ENCODE measurements at places on chromosomes 2 and 18.

DNA sequence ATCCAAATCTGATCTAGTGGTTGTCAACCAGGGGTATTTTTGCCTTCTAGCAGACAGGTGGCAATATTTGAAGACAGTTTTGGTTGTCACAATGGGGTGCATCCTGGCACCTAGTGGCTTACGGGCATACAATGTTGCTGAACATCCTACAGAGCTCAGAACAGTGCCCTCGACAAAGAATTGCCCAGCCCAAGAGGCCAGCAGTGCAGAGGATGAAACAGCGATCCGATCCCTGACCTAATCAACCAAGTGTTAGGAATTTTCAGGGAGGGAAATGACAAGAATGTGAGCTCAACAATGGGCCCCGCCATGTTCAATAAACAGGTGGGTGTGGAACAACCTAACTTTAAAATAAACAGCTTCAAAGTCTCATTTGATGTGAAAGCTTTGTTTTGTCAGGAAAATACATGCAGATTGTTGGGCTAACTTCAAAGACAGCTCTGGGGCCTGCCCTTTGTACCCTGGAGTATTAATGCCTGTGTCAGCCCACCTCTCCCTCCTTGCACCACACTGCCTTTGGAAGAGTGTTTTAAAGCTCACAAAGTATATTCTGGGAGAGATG lies 22.5 kb upstream of the SCYGR5 start:
- no peak for DNase-seq

GRCh38 chr2:43484323-43484930 lies 111.4 kb downstream of the THADA start:
- DNase-seq = no peak

- DNase-seq = no peak
Observed at GRCh38 chr18:4831791-4832375, 365.2 kb downstream of the AKAIN1 start.

- DNase-seq = no peak
Observed at GRCh38 chr2:184030245-184030644, 568.1 kb upstream of the ZNF804A start.

GRCh38 chr18:6414723-6415417 lies at the start of gene L3MBTL4:
L3MBTL4 (minus strand) TSS chr18:6414911; CDS start chr18:6311625, 103,286 bp downstream.
- no peak for DNase-seq

DNA sequence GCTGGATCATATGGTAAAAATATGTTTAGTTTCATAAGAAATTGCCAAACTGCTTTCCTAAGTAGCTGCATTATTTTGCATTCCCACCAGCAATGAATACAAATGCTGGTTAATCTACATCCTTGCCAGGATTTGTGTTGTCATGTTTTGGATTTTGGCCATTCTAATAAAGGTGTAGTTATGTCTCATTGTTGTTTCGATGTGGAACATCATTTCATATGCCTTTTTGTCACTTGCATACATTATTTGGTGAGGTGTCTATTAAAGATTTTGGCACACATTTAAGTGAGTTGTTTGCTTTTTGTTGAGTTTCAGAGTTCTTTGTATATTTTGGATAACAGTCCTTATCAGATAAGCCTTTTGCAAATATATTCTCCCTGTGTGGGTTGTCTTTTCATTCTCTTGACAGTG lies 299.2 kb upstream of the TFPI start:
- DNase-seq = no peak

DNA sequence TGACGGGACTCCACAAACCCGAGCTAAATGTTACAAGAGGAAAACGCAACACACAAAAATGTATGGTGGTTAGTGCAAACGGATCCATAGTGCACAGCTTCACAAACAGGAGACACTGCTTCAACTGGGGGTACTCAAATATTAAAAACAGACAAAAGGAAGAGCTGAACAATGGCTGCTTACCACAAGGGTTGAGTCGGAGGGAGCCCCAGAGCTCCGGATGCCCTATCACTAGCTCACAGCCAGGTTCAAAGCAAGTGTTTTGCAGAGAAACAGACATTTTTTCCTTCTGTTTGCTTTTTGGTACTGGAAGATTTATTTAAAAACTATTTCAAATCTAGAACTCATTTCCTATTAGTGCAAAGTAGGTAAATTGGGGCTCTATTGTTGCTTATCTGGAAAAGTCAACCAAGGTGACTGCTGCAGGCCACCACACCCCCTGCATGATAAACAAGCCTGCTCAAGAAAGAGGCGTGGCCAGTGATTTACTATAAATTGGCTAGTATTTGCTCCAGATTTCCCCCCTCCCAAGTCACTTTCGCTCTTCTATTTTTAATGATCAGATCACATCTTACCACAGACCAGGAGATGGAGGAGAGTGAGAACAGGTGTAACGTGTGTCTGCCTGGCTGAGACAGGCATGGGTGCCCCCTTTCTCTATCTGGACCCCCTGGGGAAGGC lies 46.5 kb downstream of the ZAP70 start:
- no peak for DNase-seq

DNA sequence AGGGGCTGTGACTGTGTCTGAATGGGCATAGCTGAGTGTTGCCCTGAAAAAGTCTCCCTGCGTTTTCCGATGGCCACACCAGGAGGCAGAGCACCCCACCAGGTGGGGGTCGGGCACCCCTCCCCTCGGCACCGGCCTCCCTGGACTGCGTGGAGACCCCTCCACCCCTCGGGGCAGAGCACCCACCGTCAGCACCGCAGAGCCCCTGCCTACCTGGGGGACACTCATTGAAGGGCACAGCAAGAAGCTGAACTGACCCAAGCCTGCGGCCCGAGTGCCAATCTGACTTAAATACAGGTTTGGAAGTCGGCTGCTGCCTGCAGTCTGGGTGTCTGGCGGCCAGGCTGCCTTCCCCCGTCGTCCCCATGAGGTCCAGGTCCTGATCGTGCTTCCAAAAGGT lies 69.9 kb downstream of the KCNG2 start:
- DNase-seq = no peak

DNA sequence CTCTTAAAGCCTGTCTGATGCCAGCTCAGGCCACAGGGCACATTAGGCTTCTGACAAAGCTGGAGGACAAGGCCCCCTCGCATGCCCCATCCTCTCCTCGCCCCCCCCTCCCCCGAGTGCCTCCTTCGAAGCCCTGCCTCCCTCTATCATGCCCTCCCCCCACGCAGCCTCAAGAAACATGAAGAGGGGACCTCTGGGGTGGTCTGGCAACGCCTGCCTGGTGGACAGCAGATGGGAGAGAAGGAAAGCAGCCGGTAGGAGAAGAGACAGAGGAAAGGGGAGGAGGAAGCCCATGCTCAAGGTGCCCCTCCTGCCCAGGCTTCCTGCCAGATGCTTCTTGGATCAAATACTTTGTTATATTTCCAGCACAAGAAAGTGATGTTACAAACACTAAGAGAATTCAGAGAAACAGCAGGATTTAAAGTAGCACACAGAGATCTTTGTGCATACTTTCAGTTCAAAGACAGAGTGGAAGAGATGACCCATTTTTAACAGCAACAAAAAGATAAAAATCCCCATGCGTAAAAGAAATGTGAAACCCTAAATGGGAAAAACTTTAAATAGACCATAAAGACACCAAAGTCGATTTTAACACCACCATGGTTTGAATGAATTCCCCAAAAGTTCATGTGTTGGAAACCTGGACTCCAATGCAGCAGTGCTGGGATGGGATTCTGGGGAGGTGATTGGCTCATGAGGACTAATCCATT lies 19.0 kb downstream of the BOK start:
- DNase-seq = no peak

DNA sequence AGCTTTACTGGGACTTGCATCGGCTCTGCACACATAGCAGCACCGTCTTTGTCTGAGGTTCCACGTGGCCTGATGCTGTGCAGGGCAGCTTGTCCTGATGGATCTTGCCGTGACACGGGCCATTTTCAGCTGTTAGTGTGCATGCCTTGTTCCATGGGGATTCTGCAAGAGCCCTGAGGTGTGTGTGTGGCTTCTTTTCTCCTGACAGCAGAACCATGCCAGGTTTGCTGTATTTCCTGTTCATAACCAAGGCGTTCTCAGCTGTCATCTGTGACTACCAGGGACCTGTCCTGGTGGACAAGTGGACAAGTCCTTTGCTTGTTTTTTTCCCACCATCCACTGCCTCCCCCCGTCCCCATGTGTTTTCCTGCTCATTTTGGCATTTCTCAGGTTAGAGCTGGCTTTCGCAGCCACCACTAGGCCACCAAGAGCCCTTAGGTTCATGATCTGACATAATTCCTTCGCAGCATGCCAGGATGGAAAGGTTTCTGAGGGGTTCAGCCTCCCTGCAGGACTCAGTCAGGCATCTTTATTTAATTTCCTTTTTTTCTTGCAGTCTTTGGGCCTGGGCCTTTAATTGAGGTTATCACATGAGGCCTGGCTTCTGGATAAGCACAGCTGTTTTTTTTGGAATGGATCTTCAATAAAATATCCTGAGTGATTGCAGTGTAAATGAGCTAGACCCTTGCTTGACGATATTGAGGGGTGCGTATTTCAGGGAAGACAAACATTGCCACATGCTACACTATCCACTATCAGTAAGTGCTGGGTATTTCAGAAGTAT lies 139.4 kb downstream of the NCK2 start:
- DNase-seq = no peak

- no peak for DNase-seq
Observed at GRCh38 chr2:233822781-233823730, 31.3 kb downstream of the HJURP start.

DNA sequence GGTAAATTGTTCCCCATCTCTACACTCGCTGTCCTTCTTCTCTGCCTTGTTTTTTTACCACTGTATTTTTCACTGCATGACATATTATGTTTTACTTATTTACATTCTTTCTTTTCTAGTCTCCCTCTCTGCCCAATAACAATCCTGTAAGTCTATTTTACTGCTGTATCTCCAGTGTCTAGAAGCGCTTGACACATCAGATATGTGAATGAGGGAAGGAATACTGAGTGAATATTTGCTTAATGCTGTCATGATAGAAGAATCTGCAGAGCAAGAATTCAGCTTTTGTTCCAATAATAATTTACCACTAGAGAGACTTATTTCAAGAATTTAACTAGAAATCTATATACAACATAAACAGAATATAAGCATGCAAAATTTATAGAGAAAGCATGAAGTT lies 99.5 kb downstream of the GALNT13 start:
- DNase-seq = no peak

DNA sequence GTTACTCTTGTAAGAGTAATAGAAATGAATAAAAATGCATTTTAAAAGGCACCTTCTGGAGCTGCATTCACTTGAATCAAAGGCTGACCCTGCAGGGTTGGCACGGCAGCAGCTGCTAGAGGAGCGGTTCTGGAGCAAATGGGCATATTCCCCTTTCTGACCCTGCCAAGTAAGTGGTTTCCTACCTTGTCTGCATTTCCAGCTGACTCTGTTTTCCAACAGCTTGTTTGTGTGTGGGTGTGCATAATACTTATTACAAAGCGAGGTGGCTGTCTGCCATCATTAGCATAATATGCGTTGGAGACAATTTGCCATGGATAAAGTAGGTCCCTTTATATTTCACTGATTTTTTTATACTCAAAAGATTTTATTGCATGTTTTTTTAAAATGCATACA lies 21.3 kb upstream of the TTN start:
- no peak for DNase-seq

- no peak for DNase-seq
Observed at GRCh38 chr2:128817813-128818212, 499.1 kb upstream of the HS6ST1 start.

GRCh38 chr2:237629188-237629534 lies 1.8 kb downstream of the LRRFIP1 start:
- DNase-seq = no peak

DNA sequence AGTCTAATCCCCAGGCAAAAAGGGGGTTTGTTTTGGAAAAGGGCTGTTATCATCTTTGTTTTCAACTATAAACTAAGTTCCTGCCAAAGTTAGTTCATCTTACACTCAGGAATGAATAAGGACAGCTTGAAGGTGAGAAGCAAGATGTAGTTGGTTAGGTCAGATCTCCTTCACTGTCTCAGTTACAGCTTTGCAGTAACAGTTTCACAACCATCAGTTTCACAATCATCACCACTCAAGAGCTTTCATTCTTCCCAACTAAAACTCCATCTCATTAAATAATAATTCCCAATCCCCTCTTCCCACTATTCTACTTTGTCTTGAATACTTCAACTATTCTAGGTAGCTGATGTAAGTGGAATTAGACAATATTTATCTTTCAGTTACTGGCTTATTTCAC lies 200.9 kb downstream of the NYAP2 start:
- no peak for DNase-seq

DNA sequence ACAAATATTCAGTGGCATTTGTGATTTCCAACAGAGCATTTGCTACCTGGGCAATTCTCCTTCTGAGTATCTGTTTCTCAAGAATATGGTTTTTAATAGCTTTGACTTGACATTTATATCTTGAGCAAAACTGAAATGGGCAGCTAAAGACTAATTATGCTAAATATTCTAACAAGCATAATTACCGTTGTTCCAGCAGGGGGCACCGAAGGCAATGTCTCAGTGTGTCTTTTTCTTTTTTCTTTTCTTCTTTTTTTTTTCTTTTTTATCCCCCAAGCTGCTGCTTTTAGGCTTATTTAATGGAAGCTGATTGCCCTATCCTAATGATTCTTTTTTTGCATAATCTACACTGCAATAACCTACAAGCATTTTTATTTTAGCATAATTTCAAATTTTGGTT lies 138.9 kb upstream of the NABP1 start:
- no peak for DNase-seq

DNA sequence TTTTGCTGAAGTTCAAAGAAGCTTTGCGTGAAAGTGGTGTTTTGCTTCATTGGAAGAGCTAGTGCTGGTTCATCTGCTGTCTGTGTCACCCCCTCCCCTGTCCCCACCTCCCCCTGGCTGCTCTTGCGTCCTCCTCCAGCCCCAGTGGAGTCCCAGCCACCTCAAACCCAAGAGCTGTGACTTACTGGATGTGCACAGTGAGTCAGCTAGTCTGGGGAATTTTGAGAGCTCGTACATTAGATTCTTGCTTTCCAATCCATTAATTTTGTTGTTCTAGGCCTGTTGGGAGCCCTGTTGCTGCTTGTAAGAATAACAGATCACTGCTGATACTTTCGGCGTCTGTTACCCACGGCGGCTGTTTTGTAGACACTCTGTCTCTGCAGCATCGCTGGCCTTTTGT lies 412.1 kb downstream of the TSN start:
- no peak for DNase-seq

- no peak for DNase-seq
Observed at GRCh38 chr2:217262911-217263310, 403.0 kb upstream of the TNP1 start.

GRCh38 chr2:236512267-236512666 lies 57.4 kb upstream of the ACKR3 start:
- peak; percentile 30 for DNase-seq

Measured in PC-9 (cell line).